ENCODE measurements at places on chromosomes 4 and X.

DNA sequence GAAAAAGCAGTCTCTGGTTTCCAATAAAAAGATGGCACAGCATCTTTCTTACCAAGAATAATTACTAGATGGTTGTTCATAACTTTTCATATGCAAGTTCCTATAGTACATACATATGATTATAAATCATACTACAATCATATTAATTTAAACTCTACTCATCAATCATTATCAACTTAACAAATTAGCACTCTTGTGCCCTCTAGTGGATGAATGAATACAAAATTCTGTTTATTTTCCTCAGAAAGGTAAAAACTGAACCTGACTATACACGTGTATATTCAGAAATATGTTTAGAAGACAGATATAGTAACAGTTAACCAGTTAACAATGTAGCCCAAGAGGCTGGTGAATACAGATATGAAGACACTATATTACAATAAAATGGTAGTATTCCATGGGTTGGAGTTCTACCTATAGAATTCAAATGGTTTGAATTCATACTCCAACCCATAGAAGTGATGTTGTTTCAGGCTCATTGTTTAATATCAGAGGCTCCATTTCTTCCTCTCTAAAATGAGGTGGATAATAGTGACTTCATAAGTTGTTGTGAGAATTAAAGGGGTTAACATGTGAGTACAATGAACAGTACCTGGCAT, 100.0 kb downstream of the ADAMTS3 start:
- DNase-seq, result no peak

GRCh38 chr4:113602646-113603228, 158.8 kb downstream of the CAMK2D start:
- DNase-seq, result no peak

DNA sequence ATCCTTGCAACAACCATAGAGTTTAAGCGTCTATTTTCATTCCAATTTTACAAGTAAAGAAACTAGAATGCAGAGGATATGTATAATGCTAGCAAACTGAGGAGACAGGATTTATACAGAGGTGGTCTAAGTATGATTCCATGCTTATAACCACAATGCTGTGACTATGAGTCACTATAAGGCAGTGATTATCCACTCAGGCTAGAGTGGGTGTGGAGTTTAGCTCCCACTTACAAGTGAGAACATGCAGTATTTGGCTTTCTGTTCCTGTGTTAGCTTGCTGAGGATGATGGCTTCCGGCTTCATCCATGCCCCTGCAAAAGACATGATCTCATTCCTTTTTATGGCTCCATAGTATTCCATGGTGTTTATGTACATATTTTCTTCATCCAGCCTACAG, 41.6 kb upstream of the EDA2R start:
- DNase-seq, result no peak

DNA sequence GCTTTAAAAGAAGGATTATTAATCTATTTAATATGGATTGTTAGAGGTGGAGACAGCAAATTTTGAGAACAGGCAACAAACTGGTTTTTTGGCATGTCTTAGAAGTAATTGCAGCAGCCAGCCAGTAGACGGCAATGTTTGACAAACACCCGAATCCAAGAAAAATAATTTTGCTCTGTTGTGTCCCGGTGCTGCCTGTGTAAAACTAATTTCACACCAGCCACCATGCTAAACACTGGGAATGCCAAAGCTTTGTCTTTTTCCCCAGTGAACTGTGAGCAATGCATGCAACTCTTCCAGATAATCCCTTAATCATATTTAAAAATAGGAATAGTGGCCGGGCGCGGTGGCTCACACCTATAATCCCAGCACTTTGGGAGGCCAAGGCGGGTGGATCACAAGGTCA, 25.9 kb downstream of the SMIM31 start:
- DNase-seq, result peak; percentile 6

GRCh38 chrX:68894142-68894512, 65.3 kb downstream of the EFNB1 start:
- DNase-seq, result no peak

DNA sequence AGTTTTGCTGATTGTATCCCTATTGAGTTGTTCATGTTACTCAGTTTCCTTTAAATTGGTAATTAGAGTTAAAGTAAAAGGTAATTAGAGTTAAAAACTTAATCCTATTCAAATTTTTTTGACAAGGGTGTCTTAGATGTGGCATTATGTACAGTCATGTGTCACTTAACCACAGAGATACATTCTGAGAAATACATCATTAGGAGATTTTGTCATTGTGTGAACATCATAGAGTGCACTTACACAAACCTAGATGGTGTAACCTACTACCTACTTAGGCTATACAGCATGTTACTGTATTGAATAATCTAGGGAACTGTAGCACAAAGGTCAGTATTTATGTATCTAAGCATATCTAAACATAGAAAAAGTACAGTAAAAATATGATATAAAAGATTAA, 39.2 kb downstream of the BEX3 start:
- DNase-seq, result no peak

GRCh38 chr4:168551211-168551610, 54.4 kb downstream of the PALLD start:
- no peak for DNase-seq

Data from stimulated activated CD4-positive, alpha-beta T cell treated with anti-CD3 and anti-CD28 coated beads, Interleukin-2, amount 100 ng/mL, for 48 hours (primary cell).